ENCODE measurements at places on chromosomes 1 and 21.
A peak's percentile ranks its signal among the peaks of the same experiment; 100 is the strongest.

DNA sequence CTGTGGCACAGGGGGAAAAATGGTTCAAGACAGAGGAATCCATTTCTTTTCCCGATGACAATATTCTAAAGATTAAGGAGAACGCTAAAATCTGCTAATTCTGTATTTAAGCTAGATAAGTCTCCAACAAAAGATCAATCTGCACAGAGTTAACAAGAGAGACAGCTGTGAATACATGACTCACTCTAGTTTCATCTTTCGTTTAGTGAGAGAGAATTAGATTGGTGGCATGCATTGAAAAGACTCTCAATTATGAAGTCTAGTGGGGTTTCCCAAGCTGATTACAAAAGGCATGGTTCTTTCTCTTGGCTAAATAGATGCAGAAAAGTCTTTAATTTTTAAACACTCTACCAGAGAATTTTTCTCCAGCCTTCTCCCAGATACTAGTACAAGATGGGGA lies 34.4 kb downstream of the CAPN9 start:
- DNase-seq: no peak

- DNase-seq: no peak
These were observed 21.9 kb downstream of the ERG start for GRCh38 chr21:38476385-38476784.

- DNase-seq: no peak
These were observed 17.3 kb upstream of the LRP8 start for GRCh38 chr1:53344921-53345838.

DNA sequence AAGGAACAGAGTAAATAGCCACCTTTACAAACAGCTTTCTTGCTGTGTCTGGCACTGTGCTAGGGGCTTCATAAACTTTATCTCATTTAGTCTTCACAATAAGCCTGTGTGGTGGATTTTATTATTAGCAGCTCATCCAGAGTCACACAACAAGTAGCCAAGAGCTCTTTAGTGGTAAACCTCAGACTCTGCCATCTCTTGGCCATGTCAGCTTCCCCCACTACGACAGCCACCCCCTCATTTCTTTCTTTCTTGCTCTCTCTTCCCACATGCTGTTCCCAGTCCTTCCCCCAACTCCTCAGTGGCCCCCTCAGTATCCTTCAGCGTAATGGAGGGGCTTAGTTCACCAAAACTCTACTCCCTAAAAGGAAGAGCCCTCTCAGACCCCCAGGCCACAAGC lies 1.2 kb upstream of the ZNF683 start:
- DNase-seq: no peak

DNA sequence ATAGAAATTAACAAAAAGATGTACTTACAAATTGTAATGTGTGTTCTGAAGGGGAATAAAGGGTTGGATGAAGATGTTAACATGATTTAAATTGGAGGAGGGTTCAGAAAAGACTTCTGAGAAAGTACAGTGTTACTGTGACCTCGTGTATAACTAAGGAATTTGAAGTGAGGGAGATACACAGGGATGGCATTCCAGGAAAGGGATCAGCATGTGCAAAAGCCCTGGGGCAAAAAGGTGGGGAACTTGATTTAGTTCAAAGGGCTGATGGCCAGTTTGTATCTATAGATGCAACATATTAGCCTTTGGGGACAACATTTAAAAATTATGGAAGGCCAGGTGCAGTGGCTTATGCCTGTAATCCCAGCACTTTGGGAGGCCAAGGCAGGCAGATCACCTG lies 33.3 kb upstream of the DEGS1 start:
- DNase-seq: no peak

GRCh38 chr1:119783354-119784185 lies 14.9 kb upstream of the HMGCS2 start:
- DNase-seq: no peak

GRCh38 chr1:115649964-115650363 lies 8.2 kb downstream of the VANGL1 start:
- DNase-seq: no peak

GRCh38 chr1:55214212-55214933 lies 791 bp downstream of the USP24 start:
- peak; percentile 45 for DNase-seq

DNA sequence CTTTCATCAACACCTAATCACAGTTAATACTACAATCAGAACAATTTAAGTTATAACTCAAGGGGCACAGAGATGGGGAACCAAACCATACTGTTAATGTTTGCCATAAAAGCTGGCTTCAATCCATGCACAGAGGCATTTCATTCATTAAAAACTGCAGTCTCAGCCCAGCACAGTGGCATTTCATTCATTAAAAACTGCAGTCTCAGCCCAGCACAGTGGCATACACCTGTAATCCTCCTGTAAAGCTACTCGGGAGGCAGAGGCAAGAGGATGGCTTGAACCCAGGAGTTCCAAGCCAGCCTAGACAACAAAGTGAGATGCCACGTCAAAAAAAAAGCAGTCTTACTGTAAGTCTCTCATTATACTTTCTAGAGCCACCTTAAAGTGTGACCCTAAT lies 29.2 kb downstream of the ARID4B start:
- DNase-seq: no peak

- DNase-seq: no peak
These were observed 72.0 kb downstream of the MIS18A start for GRCh38 chr21:32206631-32207405.

- no peak for DNase-seq
These were observed 27.9 kb downstream of the EBNA1BP2 start for GRCh38 chr1:43144237-43144636.

GRCh38 chr1:48033495-48034045 lies 36.4 kb upstream of the TRABD2B start:
- DNase-seq: no peak

GRCh38 chr1:165387505-165387904 lies 31.0 kb upstream of the LMX1A start:
- DNase-seq: no peak

DNA sequence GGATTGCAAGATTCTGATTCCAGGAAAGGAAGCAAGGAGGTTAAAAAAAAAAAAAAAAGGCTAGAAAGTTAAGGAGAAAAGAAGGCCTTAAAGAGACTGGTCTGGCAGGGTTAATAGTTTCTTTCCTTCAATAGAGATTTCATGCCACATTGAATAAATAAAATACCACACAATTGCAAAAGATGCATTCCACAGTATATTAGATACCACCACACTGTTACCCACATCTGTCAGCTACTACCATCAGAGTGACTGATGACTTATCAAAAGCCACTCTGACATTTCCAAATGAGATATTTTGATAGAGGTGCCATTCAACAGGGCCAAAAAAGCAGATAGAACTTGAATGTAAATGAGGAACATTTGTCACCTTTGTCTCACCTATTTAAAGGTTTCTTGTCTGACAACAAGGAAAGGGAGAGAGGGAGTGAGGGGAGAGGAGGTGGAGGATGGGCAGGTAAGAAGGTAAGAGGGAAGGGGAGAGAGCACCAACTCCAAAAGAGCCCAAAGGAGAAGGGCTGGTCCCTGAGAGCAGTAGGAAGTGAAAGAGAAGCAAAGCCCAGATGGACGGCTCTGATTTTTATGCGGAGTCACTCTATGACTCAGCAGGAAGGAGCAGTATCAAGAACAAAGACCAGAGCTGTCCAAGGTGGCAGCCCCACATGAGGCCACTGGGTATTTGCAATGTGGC lies 38.3 kb downstream of the LRRN2 start:
- no peak for DNase-seq

- DNase-seq: no peak
These were observed 82.1 kb downstream of the GFI1 start for GRCh38 chr1:92404661-92405060.

DNA sequence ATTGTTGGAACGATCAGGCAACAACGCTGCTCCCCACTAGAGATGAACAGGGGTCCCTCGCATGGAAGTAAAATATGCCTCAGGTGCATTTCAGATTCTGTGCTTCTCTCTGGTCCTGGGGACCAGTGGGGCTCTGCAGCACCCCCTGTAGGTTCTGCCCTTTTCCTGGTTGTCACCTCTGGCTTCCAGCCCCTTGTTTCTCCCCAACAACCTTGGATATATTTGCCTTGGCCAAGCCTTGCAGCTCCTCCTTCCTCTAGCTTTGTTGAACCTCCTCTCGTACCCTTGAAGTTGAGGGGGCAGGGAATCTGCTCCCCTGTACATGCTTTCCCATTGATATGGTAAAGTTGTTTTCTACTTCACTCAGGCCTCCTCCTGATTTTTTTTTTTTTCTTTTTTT lies 5.4 kb upstream of the RGSL1 start:
- no peak for DNase-seq

DNA sequence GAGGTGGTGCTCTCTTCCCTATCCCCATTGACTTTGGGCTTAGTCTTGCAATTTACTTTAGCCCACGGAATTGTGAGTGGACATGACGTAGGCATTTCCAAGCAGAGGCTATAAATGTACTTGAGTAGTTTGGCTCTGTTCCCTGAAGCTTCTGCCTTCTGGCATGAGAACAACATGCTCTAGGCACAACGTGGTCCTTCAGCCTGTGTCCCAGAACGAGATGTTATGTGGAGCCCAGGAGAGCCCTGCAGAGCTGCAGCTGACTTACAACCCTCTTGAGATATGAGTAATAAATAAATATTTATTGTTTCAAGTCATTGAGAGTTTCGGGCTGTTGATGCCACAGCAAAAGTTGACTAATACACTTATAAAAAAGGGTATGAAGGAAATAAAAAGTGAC lies 105.2 kb upstream of the HMGB4 start:
- DNase-seq: no peak

DNA sequence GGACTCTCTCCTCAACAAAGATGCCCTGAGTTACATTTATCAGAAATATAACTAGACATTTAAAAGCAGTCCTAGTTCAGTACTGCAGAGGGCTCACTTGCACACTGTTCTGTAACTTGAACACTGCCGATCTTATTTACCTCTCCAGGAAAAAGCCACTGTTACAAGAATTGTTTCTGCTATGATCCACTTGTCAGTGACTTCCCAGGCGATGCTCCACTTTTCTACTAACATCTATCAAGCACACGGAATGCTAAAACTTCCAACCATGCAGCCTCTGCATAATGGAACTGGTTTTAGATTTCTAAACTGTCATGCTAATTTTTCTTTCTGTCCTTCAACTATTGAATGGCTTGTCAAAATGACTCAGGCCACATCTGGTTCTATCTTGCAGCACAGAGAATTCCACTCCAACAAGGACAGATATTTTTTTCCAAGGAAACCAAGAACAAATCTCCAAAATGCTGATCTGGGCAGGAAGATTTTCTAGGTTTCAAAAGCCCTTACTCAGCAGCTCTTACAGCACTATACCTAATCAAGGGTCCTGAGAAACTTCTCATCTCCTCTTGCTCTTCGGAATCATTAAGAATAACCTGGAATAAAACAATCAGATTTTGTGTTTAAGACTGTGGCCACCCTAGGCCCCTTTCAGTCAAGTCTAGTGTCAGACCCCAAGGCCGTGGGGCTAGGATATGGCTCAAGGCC lies 9.9 kb downstream of the SEC16B start:
- DNase-seq: peak; percentile 12

DNA sequence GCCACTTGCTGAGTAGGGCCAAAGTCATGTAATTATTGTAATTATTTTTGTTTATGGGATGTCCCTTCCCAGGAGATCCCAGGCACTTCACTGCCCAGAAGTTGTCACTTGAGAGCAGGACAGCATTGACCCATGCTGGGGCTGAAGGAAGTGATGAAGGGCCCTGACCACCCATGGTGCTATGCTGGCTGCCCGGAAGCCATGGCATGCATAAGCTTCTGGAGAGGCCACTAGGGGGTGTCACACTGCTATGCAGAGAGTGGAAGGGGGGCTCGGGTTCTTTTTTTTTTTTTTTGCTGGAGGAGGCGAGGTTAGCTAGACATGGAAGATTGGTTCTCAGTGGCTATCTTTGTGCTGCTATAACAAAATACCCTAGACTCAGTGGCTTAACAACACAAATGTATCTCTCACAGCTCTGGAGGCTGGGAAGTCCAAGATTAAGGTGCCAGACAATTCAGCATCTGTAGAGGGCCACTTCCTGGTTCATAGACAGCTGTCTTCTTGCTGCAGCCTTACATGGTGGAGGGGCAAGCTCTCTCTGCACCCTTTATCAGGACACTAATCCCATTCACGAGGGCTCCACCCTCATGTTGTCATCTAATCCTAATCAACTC lies 84.9 kb downstream of the CNIH3 start:
- peak; percentile 52 for DNase-seq

DNA sequence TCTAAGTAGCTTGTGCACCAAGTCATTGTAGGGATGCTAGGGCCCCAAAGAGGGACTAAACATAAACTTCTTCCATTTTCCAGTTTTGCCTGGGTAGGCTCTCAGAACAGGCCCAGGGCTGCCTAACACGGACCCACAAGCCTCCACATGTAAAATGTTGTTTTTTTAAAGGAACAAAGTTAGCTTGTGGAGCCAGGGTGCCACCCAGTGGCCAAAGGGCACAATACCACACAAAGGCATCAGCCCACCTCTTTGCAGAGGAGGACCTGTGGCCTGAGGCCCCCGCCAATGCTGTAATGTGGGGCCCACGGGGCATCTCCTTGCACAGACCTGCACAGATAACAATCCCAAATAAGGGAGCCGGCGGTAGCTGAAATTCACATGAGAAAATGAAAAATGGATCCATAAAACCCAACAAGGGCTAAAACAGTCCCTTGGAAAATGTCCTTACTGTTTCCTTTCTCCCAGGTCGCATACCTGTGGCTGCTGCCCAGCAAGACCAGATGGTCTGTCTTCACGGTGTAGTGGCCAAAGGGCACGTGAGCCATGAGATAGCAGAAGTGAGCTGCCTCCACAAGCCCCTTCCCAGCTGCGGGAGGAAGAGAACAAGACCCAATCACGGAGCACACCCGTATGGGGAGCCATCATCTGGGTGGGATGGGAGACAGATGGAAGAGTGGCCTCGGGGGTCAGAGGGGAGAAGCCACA lies 23.8 kb downstream of the SEC16B start:
- peak; percentile 58 for DNase-seq

GRCh38 chr1:18955441-18956192 lies 859 bp downstream of the IFFO2 start:
- DNase-seq: peak; percentile 11

DNA sequence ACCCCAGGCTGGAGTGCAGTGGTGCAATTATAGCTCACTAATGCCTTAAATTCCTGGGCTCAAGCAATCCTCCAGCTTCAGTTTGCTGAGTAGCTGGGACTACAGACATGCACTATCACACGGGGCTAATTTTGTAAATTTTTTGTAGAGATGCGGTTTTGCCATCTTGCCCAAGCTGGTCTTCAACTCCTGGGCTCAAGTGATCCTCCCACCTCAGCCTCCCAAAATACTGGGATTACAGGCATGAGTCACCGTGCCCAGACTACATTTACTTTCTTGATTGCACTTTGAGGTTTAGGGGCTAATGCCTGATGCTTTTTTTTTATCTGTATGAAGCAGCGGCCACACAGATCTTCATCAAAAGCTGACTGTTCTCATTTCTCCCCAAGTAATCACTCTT lies 124.6 kb downstream of the KIF26B start:
- no peak for DNase-seq

GRCh38 chr1:152514715-152515433 lies 592 bp downstream of the CRCT1 start:
- DNase-seq: no peak

DNA sequence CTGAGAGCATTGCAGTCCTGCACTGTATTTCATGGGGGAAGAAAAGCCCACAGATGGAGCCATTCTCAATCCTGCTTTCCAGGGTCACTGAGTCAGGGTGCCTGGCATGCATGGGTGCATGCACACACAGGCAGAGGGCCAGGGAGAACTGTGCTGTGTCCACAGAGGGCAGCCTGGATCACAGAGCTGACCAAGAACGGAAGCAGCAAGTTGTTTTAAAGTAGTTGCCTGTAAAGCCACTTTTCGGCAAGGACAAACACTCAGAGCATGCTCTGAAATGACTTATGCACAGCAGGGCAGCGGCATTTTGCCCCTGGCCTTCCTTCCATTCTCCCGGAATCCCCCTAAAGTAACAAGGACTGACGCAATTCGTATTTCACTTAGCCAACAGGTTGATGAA lies 3.6 kb downstream of the ERG start:
- DNase-seq: no peak

- no peak for DNase-seq
These were observed 10.1 kb downstream of the TMCC2 start for GRCh38 chr1:205237526-205238484.

Measured in COR-L47 (cell line).